ENCODE measurements at places on chromosomes 7 and 10.

DNA sequence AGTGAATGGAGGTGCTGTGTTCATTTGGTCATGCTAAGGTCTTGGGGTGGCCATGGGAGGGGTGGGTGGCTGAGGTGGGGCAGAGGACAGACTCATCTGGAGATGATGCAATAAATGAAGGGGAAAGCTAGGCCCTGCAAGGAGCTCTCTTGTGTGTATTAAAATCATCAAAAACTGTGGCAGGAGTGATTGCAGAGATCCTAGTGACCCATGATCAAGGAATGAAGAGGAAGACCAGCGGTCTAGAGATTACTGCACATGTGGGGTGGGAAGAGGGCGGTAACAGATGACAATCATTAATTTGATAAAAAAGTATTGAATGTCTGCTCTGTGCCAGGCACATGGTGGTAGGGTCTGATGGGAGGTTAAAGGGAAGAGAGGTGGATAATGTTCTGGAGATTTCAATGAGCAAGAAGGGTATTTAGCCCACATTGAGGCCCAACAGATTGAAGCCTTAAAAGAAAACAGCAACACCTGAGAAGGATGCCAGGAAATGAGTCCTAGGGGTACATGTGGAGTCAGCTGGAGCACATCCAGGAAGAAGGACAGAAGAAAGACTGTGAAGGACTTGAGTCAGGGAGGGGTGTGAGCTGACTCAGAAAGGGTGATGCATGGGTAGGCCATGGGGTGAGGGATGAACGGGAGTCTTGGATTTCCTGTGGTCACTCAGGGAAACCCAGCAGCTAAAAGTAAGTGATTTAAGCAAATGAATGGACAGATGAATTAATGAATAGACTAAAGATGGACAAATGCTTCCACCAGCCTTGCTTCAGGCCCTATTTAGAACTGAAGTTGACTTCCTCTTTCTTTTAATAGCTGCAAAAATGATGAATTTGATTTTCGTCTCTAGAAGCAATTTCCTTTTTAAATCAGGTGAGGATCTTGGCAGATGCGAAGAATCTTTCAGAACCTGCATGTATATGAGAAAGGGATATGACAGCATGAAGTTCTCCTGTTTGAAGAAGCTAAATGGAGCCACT lies 83.1 kb upstream of the IGFBP3 start:
- DNase-seq: peak; percentile 60

- no peak for DNase-seq
Observed at GRCh38 chr10:1424648-1425047, 312.7 kb downstream of the ADARB2 start.

GRCh38 chr10:124644771-124645415 lies 99.3 kb downstream of the FAM53B start:
- no peak for DNase-seq

DNA sequence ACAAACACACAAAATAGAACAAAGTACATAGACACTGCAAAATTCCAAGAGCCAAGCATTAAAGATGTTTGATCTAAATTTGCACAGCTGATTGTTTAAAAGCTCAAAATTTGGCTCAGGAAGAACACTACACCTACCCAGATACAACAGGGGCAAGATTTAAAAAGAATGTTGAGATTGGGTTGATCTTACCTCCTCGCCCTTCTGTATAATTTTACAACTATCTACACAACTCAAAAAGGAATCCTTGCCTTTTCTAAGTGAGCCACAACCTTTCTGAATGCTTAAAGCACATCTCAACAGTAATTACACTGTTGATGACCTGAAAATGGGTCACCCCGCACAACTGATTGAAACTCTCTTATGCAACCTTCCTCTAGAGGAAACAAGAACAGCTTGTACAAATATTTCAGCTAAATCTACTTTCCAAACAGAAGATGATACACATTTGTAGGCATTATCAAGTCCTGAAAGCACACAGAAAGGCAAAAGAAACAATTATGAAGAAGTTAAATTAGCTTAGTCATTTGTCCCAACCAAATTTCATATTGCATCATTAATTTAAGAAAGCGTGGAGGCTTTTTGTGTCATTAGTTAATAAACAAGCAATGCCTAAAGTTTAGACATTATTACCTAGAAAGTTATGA lies 75.5 kb downstream of the UBE2H start:
- DNase-seq: no peak

GRCh38 chr7:69622014-69622835 lies 23.9 kb downstream of the AUTS2 start:
- no peak for DNase-seq

DNA sequence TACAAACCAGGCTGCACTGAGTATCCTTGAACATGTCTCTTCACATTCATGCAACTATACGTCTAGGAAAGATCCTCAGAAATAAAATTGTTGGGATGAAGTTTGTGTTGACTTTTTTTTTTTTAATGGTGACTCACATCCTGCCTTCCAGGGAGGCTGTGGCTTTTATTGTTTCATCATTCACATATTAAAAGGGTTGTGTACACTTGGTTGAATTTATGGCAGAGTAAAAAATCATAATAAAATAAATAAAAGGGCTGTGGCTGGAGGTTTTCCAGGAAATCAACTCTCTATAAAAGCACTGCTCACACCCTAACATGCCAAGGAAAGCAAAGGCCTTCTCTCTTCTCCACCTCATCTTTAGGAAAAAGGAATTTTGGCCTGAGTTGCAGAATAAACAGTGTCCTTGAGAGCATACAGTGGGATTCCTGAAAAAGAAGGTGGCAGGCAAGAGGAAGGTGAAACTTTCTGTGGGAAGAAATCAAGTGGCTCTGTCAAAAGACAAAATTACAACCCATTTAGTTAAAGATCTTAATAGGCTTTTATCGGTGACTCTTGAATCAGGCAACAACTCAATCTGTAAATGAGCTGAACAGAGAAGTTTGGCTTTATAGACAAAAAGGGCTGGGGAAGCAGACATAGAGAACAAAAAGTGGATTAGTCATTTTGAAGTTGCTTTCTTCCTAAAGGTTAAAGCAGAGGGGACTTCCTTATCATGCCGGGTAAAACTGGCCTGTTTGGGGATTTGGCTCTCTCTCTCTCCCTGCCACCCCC lies 41.6 kb upstream of the FHIP2A start:
- peak; percentile 94 for DNase-seq

DNA sequence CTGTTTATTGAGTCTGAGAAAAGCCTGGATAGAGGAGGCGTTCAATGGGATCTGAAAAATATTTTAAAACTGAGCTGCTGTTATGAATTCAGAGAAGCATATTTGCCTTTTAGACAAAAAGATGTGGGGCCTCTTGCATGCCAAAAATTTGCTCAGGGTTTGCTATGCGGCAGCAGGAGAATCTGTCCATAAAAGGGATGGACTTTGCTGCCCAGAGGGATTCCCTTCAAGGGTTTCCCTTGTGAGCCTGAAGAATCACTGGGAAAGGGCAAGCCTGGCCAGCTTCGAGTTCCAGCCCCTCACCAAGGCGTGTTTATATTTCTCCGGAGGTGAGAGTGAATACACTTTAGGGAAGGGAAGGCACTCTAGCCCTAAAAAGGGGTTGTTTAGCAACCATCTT lies 55.5 kb upstream of the CALD1 start:
- no peak for DNase-seq

DNA sequence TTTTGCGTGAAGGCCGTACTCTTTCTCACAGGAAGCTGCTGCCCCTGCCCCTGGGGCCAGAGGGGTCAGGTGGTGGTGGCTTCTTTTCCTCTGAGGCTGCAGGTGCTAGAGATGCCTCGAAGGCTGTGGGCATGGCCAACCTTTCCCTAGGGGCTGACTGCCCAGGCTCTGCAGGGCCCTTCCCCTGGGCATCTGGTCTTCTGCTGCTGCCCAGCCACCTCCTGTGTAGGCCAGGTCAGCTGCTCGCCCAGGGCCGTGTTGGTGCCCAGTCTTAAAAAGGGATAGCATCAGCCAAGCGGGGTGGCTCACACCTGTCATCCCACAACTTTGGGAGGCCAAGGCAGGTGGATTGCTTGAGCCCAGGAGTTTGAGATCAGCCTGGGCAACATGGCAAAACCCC lies 114.3 kb downstream of the FAM53B start:
- no peak for DNase-seq

DNA sequence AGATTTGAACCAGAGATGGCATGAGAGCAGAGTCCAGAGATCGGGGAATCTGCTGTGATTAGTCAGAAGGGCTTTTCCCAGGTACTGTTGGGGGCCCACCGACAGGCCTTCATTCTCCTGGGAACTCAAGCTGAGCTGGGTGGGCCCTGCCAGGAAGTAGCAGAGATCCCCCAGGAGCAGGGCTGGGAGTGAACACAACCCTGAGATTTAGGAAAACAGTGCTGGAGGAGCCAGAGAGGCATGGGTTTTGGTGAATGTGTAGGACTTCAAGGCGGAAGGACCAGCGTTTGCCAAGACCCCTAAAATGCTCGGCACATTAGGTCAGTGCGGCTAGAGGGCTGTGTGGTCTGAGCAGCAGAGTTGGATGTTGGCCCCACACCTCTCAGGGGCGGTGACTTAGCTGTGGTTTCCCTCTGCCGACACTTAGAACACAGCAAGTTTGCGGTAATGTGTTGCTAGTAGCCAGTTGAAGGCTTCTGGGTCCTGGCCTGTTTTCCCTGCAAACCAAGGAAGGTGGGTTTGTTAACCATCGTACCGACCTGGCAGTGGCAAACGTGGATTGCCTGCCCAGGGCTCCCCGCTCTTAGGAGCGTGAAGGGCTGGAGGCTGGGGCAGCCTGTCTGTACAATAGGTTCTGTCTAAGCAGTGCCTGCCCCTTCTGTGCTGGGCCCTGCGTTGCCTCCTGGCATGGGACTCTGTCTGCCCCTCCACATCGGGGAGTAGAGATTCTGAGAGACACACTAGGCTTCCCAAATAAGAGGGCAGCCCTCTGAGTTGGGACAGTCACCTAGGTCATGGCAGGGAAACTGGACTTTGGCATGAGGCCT lies 14.0 kb downstream of the NACAD start:
- DNase-seq: no peak

DNA sequence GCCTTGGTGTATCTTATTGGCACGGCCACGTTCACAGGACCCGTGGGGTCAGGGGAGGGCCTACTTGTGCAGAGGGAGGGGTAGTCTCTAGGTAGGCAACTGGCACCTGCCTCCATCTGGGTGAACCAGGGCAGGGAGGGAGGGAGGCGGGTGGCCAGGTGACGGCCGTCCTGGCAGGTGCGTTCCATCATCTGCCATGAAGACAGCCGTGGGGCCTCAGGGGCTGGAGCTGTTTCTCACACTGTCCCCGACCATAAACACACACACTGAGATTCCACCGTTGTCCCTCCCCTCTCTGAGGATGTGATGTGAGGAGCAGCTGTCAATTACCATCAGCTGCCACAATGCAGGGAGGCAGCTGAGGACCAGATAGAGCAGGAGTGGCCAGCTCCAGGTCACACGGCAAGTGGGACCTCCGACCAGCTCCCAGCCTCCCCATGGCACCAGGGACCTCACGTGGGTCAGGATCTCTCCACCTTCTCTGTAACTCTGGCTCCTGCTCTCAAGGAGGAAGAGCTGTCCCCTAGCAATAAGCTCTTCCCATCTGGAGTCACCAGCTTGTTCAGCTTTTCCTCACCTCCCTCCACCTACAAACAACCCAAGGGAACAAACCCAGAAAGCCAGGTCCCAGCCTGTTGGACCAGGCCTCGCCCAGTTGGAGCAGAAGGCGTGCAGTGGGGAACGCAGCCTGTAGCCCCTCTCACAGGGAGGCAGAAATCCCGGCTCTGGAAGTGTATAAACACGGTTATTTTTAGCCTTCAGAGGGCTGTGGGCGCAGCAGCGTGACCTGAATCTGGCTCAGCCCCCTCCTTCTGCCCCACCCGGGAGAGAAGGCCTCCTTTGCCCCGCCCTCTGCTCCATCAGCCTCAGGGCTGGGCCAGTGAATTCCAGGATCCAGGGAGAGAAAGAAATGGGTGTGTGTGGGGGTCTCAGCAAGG lies 33.1 kb downstream of the ZMIZ1 start:
- DNase-seq: peak; percentile 64

DNA sequence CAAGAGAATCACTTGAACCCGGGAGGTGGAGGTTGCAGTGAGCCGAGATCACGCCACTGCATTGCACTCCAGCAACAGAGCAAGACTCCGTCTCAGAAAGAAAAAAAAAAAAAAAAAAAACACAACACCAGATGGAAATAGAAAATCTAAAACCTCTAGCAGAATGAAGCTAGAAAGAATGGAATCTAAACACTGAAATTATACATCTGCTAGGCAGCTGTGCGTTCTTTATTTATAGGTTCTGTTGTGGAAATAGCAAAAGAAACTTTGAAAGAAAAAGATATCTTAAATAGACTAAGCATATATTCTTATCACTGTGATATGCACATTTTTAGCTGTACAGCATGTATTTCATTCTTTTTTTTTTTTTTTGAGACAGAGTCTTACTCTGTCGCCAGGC lies 17.1 kb downstream of the BMPR1A start:
- DNase-seq: no peak

DNA sequence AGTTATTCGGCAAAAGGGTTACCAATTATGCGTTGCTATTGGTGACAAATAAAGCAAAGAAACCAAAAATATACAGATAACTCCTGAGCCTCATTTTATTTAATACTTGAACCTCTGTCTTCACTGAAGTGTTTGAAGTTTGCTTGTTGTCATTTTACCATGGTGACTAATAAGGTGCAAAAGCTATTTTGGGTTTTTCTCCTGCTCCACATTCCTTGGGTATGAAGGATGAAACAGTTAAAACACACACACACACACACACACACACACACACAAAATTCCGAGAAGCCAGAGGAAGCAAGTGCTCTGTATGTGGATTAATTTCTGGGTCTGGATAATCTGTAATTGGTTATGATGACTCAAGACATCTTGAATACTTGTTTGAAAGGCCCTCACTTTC lies 246.5 kb downstream of the COBL start:
- peak; percentile 24 for DNase-seq

DNA sequence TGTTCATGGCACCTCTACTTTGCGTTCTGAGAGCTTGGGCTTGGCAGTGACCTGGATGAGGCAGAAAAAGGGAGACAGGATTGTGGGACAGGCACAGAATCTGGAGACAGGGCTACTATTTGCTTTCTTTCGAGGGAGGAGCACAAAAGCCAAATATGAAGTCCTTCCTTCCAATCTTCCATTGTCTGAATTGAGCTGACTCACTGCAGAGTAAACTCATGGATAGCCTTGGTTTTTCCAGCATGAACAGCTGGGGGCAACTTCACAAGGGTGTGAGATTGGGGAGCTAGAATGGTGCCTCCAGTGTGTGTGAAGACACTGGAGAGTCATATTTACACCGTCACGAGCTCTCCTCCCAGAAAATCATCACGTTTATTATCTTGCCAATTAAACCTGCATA lies 55.6 kb upstream of the NRP1 start:
- peak; percentile 38 for DNase-seq

Measured in fibroblast of the aortic adventitia (primary cell).